ENCODE measurements at places on chromosomes 5 and 9. TPM values are rescaled to one million over a fixed set of nuclear protein-coding genes. Genes with fewer than 3 reads are reported as not detected.

C5orf46 gene
- not detected for total RNA-seq

ECSCR gene
- total RNA-seq, result not detected

TIGD6 gene
- total RNA-seq, result 9.8 TPM

LHX6 gene
- total RNA-seq, result not detected

CD72 gene
- total RNA-seq, result 2.7 TPM

ADRA1B gene
- total RNA-seq, result 0.36 TPM

PCDHB6 gene
- total RNA-seq, result 0.59 TPM

SLC22A4 gene
- 3.8 TPM for total RNA-seq

IFNB1 gene
- not detected for total RNA-seq

PCDHA9 gene
- total RNA-seq, result 0.29 TPM

TMEM252 gene
- total RNA-seq, result not detected

FST gene
- total RNA-seq, result 215 TPM

FCN1 gene
- total RNA-seq, result not detected

RANBP17 gene
- 4.0 TPM for total RNA-seq

CLTB gene
- total RNA-seq, result 61.3 TPM

DAP gene
- total RNA-seq, result 36.2 TPM

ENTPD2 gene
- total RNA-seq, result not detected

GBGT1 gene
- total RNA-seq, result 3.3 TPM

TIMD4 gene
- not detected for total RNA-seq

PRRX2 gene
- total RNA-seq, result 34.8 TPM

SLC6A7 gene
- under 0.01 TPM for total RNA-seq

BICD2 gene
- 31.8 TPM for total RNA-seq

PCDHB13 gene
- total RNA-seq, result 2.1 TPM

FRMD3 gene
- total RNA-seq, result 0.36 TPM

BAAT gene
- total RNA-seq, result under 0.01 TPM

PCDHGA7 gene
- 6.5 TPM for total RNA-seq

PCDHGA3 gene
- 2.9 TPM for total RNA-seq

LCN15 gene
- not detected for total RNA-seq

BARHL1 gene
- not detected for total RNA-seq

PDLIM4 gene
- total RNA-seq, result 47.7 TPM

PCDHGA11 gene
- 16.5 TPM for total RNA-seq

IFNA16 gene
- total RNA-seq, result not detected

PBX3 gene
- 34.7 TPM for total RNA-seq

GDA gene
- not detected for total RNA-seq

LHX2 gene
- total RNA-seq, result not detected

PRSS3 gene
- total RNA-seq, result 3.5 TPM

CDC23 gene
- 25.6 TPM for total RNA-seq

TSLP gene
- 0.88 TPM for total RNA-seq

CSF1R gene
- 0.88 TPM for total RNA-seq

IRF1 gene
- 22.1 TPM for total RNA-seq

IDNK gene
- 4.0 TPM for total RNA-seq

PARP8 gene
- 22.1 TPM for total RNA-seq

FOXD4L4 gene
- under 0.01 TPM for total RNA-seq

SPATA31E1 gene
- not detected for total RNA-seq

AGXT2 gene
- total RNA-seq, result not detected

CARTPT gene
- not detected for total RNA-seq

MAMDC4 gene
- total RNA-seq, result 0.88 TPM

ZNF618 gene
- 13.6 TPM for total RNA-seq

NR4A3 gene
- 0.36 TPM for total RNA-seq

NMUR2 gene
- total RNA-seq, result not detected

CCDC69 gene
- 10.5 TPM for total RNA-seq

COL23A1 gene
- not detected for total RNA-seq

ARID3C gene
- total RNA-seq, result not detected

IGFBPL1 gene
- 0.36 TPM for total RNA-seq

ARL15 gene
- total RNA-seq, result 29.8 TPM

PTPRD gene
- total RNA-seq, result 23.9 TPM

FSTL4 gene
- total RNA-seq, result not detected

ABO gene
- not detected for total RNA-seq

TNFSF15 gene
- 0.29 TPM for total RNA-seq

B4GALT7 gene
- 25.6 TPM for total RNA-seq
